ENCODE measurements at places on chromosomes 5 and 9.
A peak's percentile ranks its signal among the peaks of the same experiment; 100 is the strongest.

DNA sequence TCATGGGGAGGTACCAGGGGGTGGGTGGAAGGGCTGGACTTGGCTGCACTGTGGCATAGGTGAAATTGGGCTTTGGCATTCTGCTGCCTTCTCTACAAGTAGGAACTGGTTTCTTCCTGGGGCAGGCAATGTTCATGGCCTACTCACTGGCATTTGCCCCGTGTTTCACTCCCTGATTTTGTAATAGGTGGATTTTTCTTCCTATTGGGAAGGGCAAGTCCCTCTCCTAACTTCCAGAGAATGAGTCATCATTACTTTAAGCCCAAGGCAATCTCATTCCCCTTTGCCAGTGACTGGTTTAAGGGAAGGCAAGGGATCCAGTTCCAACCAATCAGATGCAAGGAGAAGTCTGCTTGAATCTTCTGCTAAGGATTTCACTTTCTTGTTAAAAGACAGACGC is 67.9 kb upstream of the ANKRD55 start:
- no peak overlapping the region for H3K4me3 ChIP-seq
- no peaks in the 10 kb centered on the region for H3K27me3 ChIP-seq
- no peak for DNase-seq
- no peak overlapping the region for H3K27ac ChIP-seq
- no peaks in the 10 kb centered on the region for H3K36me3 ChIP-seq

- H3K27me3 ChIP-seq, result no peaks in the 10 kb centered on the region
- H3K4me3 ChIP-seq, result no peak overlapping the region
- no peak for DNase-seq
- H3K27ac ChIP-seq, result no peak overlapping the region
- no peaks in the 10 kb centered on the region for H3K36me3 ChIP-seq
These were observed 251.4 kb upstream of the IL12B start for GRCh38 chr5:159581502-159582249.

- no peak overlapping the region for H3K27ac ChIP-seq
- DNase-seq, result peak; percentile 55
- H3K4me3 ChIP-seq, result no peak overlapping the region
- no peaks in the 10 kb centered on the region for H3K27me3 ChIP-seq
These were observed 25.2 kb upstream of the FCN2 start for GRCh38 chr9:134855231-134855899.

DNA sequence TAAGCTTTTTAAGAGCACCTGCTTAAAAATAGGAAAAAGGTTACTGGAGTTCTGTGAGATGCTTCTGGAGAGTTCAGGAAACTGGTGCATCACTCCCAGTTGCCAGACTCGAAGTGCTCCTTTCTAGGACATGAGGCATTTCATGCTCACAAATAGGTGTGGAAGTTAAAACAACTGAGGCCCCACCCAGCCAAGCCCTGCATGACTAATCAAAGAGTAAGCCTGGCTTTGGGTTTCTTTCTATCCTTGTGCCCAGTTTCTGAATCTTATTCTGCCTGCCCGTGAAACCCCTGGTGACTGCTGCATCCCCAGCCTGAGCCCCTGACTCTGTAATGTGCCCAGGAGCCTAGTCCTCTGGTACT is 7.7 kb downstream of the SPINK9 start:
- no peaks in the 10 kb centered on the region for H3K4me1 ChIP-seq
- H3K36me3 ChIP-seq, result peaks cover 4% of the 10 kb centered on the region
- H3K27me3 ChIP-seq, result no peaks in the 10 kb centered on the region
- no peak overlapping the region for H3K27ac ChIP-seq
- no peak overlapping the region for H3K4me3 ChIP-seq

- H3K4me3 ChIP-seq, result no peak overlapping the region
- H3K36me3 ChIP-seq, result no peaks in the 10 kb centered on the region
- H3K27ac ChIP-seq, result no peak overlapping the region
- no peaks in the 10 kb centered on the region for H3K27me3 ChIP-seq
These were observed 104.7 kb upstream of the PHYKPL start for GRCh38 chr5:178337334-178337741.

- H3K27me3 ChIP-seq, result peaks cover 9% of the 10 kb centered on the region
These were observed 14.7 kb upstream of the OSMR start for GRCh38 chr5:38831117-38831516.

DNA sequence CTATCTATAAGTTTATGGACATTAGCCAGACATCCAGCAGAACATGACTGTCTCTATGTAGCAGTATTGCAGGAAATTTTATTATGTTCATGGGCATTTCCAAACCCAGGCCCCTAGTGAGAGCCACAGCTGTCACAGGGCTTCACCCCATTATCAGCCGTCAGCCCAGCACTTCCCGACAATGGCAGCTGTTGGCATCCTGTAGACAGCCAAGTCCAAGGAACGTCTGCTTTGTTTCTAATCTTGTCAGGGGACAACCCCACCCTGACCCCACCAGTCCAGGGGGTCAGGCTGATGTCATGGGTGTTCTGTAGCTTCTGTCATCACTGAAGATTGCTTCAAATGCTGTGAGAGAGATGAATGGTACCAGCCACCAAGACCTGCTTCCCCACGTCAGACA is 565.3 kb upstream of the BRINP1 start:
- no peak overlapping the region for H3K4me3 ChIP-seq
- no peaks in the 10 kb centered on the region for H3K36me3 ChIP-seq
- H3K27me3 ChIP-seq, result no peaks in the 10 kb centered on the region
- no peaks in the 10 kb centered on the region for H3K4me1 ChIP-seq

DNA sequence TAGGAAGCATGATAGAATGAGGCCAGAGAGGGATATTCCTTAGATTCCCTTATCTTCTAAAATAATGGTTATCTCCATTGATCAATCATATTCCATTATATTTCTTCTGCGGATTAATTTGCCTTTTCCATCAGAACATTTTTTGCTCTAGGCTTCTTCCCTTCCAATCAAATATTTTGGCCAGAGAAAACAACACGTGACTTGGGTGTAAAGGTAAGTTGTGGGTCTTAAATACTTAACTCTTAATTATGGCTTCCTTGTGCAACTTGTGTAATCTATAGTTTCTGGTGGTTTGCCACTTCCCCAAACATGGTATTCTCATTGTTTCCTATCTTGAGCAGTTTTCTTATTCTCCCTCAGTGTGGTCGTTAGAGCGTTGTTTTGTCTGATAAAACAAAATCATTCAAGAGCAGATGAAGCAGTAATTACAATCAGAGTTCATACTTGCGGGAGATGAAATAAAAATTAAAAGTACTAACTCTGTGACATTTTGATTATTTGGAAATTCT is 889.3 kb downstream of the MAT2B start:
- H3K4me1 ChIP-seq, result no peaks in the 10 kb centered on the region
- H3K27me3 ChIP-seq, result no peaks in the 10 kb centered on the region
- no peak overlapping the region for H3K4me3 ChIP-seq
- H3K36me3 ChIP-seq, result no peaks in the 10 kb centered on the region
- H3K27ac ChIP-seq, result no peak overlapping the region

DNA sequence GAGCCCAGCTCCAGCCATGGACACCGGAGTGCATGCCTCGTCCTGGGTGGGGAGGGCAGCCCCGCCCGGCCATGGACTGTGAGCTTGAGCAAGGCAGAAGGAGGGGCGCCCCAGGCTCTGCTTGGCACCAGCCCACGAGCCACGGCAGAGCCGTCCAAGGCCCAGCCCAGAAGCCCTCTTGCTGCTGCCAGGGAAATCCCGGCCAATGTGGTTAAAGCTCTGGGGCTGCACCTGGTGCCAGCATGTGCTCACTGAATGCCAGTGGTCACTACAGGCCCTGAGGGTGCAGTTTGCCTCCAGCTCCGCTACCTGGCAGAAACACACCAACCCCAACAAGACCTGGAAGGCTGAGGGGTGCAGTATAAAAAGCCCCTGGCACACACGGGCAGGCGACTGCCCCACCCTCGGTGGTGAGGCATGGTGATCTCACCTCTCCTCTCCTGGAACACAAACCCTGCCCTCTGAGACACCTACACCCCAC is 11.8 kb downstream of the BRD3 start:
- H3K36me3 ChIP-seq, result no peaks in the 10 kb centered on the region
- peaks cover 86% of the 10 kb centered on the region for H3K4me1 ChIP-seq
- peak; percentile 78 for DNase-seq

DNA sequence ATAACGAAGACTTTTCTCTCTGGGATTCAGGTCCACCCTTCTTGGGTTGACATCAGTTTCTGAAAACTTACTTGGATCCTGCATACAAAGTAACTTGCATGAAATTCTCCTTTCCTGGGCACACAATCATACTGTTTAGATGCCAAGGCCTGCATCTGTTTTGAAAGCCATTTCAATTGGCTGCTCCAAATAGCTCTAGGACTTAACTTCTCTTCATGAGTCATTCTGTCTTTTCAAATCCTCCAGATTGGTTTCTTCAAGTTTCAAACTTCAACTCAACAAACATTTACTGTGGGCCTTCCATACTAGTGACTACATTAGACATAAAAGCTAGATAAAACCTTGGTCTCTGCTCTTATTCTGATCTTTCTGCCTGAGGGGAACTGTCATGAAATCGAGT is 54.8 kb upstream of the HMHB1 start:
- H3K27me3 ChIP-seq, result no peaks in the 10 kb centered on the region
- H3K4me3 ChIP-seq, result no peak overlapping the region
- no peaks in the 10 kb centered on the region for H3K4me1 ChIP-seq

- no peaks in the 10 kb centered on the region for H3K36me3 ChIP-seq
- no peak overlapping the region for H3K27ac ChIP-seq
- H3K4me1 ChIP-seq, result no peaks in the 10 kb centered on the region
- no peak for DNase-seq
- H3K27me3 ChIP-seq, result no peaks in the 10 kb centered on the region
These were observed 124.5 kb upstream of the PRLR start for GRCh38 chr5:35354751-35355150.

DNA sequence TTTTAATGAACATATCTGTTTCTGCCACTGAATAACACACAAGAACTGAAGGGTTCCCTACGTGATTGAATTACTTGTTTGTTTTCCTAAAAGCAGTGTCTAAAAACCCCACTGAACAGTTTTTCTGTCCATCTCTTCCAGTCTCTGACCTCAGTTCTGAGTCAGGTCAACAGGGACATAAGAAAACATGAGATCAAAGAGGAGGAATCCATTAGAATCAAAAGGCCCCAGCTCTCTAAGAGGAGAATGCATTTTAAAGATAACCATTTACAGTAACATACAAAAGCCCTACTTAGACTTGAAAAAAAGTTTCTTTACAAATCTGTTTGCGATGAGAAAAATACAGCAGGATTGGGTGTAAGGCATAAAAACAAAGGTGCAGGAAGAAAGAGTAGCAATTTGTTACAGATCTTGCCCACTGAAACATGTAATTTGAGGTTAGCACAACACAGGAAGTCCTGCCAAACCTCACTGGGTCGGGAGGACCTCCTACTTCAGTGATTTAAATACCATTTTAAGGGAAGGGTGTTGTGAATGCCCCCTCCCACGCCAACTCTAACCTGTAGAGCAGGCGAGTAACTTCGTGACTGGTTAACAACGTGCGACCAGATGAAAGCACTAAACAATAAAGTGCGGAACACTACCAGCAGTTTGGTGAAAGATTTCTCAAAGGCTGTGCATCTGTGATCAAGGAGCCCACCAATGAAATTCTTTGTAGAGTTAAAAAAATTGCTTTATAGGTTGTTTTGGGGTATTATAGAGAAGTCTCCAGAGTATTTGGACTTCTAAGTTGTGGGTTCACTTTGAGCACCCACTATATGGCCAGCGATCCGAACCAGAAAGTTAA is 1.3 kb downstream of the QSOX2 start:
- no peaks in the 10 kb centered on the region for H3K27me3 ChIP-seq
- peak overlapping the region; percentile 96 for H3K4me3 ChIP-seq
- peak overlapping the region; percentile 58 for H3K27ac ChIP-seq
- H3K36me3 ChIP-seq, result no peaks in the 10 kb centered on the region
- peaks cover 49% of the 10 kb centered on the region for H3K4me1 ChIP-seq

- peaks cover 79% of the 10 kb centered on the region for H3K4me1 ChIP-seq
- DNase-seq, result peak; percentile 92
- peaks cover 10% of the 10 kb centered on the region for H3K27me3 ChIP-seq
- H3K27ac ChIP-seq, result peak overlapping the region; percentile 86
- no peaks in the 10 kb centered on the region for H3K36me3 ChIP-seq
These were observed 606 bp downstream of the EEIG1 start for GRCh38 chr9:127980060-127980705.

DNA sequence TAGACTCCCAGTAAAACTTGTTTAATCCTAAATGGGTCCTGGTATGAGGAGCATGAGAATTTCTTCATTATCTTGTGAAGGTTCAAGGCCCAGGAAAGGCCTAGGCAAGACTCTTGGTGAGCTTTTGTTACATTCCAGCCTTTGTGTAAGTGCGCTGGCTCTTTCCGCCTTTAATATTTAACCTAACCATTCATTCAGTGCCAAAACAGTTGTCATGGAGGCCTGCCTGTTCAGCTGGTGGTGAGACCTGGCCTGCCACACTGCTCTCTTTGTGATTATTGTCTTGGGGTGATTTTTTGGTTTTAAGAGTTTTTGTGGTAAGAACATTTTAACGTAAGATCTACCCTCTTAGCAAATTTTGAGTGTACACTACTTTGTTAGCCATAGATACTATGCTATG is 127.5 kb upstream of the WWC1 start:
- H3K4me3 ChIP-seq, result no peak overlapping the region
- H3K27ac ChIP-seq, result no peak overlapping the region
- H3K4me1 ChIP-seq, result no peaks in the 10 kb centered on the region
- no peak for DNase-seq

DNA sequence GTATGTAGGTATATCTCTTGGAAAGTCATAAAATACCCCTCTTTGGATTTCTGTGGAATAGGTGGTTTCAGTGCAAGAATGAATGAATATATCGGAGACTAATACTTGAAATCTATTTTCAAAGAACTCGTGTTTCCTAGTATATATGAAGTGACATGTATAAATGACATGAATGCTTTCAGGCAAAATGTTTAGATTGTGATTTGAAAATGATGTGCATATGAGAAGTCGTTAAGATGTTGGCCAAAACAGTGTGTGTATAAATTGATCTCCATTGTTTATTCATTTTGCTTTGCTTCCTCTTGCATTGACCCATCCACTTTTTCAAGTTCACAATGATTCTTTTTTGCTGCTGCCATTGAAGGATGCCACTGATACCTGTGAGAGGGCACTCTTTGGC is 8.3 kb downstream of the TRIO start:
- H3K27me3 ChIP-seq, result no peaks in the 10 kb centered on the region
- no peak for DNase-seq
- peaks cover 87% of the 10 kb centered on the region for H3K4me1 ChIP-seq
- H3K36me3 ChIP-seq, result no peaks in the 10 kb centered on the region

- no peak for DNase-seq
- H3K27me3 ChIP-seq, result no peaks in the 10 kb centered on the region
- no peak overlapping the region for H3K27ac ChIP-seq
These were observed 193.5 kb downstream of the GNA14 start for GRCh38 chr9:77454663-77455062.

DNA sequence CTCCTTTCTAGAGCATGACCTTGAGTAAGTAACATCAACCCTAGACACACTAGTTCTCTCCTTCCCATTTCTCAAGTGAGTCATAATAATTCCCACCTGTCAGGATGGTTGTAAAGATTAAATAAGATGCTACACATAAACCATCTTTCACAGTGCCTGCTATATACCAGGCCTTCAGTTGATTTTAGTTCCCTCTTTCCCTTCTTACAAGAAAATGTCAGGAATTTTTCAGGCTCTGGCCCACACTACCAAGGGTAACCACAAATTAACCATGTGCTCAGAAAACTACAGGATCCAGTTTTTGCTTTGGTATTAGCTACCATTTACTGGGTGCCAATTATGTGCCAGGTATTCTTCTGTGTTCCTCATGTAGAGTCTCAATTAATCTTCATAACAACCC is 42.7 kb upstream of the RARS1 start:
- H3K4me1 ChIP-seq, result no peaks in the 10 kb centered on the region
- no peak overlapping the region for H3K4me3 ChIP-seq
- no peak overlapping the region for H3K27ac ChIP-seq
- no peaks in the 10 kb centered on the region for H3K27me3 ChIP-seq
- DNase-seq, result no peak
- no peaks in the 10 kb centered on the region for H3K36me3 ChIP-seq

Data from spleen (tissue), 13 donors.